ENCODE measurements at places on chromosomes 2 and 18.

- H3K4me3 ChIP-seq = no peak overlapping the region
- H3K36me3 ChIP-seq = no peaks in the 10 kb centered on the region
- peak overlapping the region; percentile 99 for H3K27ac ChIP-seq
- H3K4me1 ChIP-seq = peaks cover 3% of the 10 kb centered on the region
- H3K27me3 ChIP-seq = no peaks in the 10 kb centered on the region
These were observed 439.3 kb upstream of the MAP2 start for GRCh38 chr2:208984376-208985090.

DNA sequence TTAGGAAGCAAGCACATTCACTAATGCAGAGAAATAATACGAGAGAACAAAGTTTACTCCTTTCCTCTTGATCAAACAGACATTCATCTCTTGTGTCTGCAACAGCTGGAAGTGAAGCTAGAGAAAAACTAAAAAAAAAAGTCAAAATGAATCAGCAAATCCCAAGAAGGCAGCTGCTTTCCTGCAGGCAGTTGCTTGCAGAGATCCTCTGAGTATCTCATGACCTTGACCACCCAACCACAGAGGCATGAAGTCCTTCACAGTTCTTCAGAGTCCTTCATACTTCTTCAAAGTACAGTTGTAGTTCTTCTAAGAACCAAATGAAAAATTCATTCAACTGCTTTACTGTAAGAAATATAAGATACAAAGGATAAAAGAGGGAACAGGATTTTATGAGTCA lies 97.2 kb upstream of the ACVR1C start:
- no peak overlapping the region for H3K27ac ChIP-seq
- DNase-seq = no peak
- H3K36me3 ChIP-seq = no peaks in the 10 kb centered on the region
- no peaks in the 10 kb centered on the region for H3K27me3 ChIP-seq
- H3K4me1 ChIP-seq = no peaks in the 10 kb centered on the region
- H3K4me3 ChIP-seq = no peak overlapping the region

DNA sequence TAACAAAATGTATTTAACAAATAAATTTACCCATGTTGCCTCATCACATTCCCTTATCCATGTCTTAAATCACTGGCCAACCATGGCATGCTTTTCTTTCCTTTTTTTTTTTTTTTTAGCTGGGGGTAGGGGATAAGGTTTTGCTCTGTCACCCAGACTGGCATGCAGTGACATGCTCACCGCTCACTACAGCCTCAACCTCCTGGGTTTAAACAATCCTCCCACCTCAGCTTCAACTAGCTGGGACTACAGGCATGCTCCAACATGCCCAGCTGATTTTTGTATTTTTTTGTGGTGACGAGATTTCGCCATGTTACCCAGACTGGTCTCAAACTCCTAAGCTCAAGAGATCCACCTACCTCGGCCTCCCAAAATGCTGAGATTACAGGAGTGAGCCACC lies 266.4 kb downstream of the THSD7B start:
- no peak overlapping the region for H3K27ac ChIP-seq
- H3K36me3 ChIP-seq = no peaks in the 10 kb centered on the region
- no peaks in the 10 kb centered on the region for H3K4me1 ChIP-seq

DNA sequence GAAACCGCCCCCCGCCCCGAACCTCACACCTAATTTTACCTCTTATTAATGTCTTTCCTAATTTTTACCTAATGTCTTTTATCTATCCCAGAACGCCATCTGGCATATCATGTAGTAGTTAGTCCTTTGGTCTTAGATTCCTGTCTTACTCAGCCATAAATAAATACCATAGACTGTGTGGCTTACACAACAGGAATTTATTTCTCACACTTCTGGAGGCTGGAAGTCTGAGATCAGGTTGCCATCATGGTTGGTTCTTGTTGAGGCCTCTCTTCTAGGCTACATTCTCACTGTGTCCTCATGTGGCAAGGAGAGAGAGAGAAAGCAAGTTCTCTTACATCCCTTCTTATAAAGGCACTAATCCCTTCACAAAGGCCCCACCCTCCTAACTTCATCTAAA lies 46.8 kb downstream of the RHBDD1 start:
- no peak overlapping the region for H3K4me3 ChIP-seq
- H3K27me3 ChIP-seq = no peaks in the 10 kb centered on the region
- DNase-seq = no peak
- no peak overlapping the region for H3K27ac ChIP-seq
- H3K36me3 ChIP-seq = peaks cover 2% of the 10 kb centered on the region

DNA sequence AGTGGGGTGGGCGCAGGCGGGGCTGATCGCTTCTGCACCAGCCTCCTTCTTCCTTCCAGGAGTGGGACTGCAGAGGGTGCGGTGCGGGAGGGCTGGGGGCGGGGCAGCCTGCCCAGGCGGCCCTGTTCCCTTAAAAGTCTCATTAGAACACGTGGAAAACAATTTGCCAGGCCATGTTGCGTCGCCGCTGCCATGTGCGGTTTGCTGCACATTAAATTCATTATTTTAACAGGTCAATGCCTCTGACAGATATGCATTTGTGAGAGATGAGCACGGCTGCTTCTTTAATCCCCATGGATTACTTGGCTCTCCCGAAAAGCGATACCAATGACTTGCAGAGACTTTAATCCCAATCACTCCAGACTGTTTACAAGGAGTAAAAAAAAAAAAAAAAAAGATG lies 139.0 kb downstream of the CELF4 start:
- peaks cover 9% of the 10 kb centered on the region for H3K4me1 ChIP-seq
- H3K27me3 ChIP-seq = no peaks in the 10 kb centered on the region
- no peak overlapping the region for H3K27ac ChIP-seq
- DNase-seq = no peak
- no peak overlapping the region for H3K4me3 ChIP-seq
- H3K36me3 ChIP-seq = no peaks in the 10 kb centered on the region

DNA sequence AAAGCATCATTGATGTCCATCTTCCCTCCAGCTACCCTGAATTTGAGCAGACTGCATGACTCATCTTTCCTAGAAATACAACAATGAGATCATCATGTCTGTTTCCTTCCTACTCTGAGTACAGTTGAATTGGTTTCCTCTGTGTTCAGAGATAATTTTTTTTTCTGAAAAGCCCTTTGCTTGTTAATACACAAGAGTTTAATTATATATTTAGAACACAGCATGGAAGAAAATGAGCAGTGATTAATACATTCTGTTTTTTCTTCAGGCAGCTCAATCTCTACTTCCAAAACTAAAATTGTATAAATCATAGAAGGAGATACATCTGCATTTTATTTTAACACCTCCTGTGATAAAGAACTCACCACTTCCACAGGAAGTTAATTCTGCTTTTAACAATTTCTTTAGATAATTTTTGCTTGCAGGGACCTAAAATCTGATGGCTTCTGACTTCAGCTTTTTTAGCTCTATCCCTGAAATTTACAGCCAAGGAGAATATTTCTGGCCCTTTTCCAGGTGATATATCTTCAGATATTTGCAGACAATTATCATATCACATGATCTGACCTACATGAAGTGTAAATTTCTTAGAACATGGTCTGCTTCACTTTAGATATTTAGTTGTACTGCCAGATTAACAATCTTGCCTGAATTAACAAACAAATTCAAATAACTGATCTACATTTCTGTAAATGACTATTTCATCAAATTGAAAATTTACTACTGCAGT lies 249.0 kb downstream of the TRIB2 start:
- DNase-seq = no peak
- no peak overlapping the region for H3K27ac ChIP-seq
- H3K4me1 ChIP-seq = peaks cover 3% of the 10 kb centered on the region
- H3K36me3 ChIP-seq = no peaks in the 10 kb centered on the region
- no peak overlapping the region for H3K4me3 ChIP-seq

DNA sequence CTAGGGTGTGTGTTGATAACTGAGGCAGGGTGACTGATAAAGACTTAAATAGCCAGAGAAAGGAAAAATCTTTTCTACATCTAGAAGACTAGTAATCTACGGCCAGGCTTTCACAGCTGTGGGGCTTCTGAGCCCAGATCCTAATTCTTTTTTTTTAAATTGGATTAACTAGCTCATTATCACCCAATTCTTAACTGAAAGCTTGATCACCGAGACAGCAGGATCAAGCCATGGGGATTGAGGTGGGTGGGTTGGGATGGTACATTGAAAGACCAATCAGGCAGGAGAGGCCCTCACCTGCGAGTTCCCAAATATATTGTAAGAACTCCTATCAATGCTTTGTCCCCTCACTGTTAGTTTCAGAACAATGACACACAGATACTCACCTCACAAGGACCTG lies 20.0 kb upstream of the NFE2L2 start:
- no peak overlapping the region for H3K4me3 ChIP-seq
- no peaks in the 10 kb centered on the region for H3K36me3 ChIP-seq
- no peak overlapping the region for H3K27ac ChIP-seq
- no peak for DNase-seq
- H3K4me1 ChIP-seq = no peaks in the 10 kb centered on the region

- no peak overlapping the region for H3K27ac ChIP-seq
- H3K36me3 ChIP-seq = no peaks in the 10 kb centered on the region
- no peaks in the 10 kb centered on the region for H3K4me1 ChIP-seq
- no peak overlapping the region for H3K4me3 ChIP-seq
- no peaks in the 10 kb centered on the region for H3K27me3 ChIP-seq
- no peak for DNase-seq
These were observed 54.8 kb downstream of the KCNS3 start for GRCh38 chr2:17933256-17933655.

DNA sequence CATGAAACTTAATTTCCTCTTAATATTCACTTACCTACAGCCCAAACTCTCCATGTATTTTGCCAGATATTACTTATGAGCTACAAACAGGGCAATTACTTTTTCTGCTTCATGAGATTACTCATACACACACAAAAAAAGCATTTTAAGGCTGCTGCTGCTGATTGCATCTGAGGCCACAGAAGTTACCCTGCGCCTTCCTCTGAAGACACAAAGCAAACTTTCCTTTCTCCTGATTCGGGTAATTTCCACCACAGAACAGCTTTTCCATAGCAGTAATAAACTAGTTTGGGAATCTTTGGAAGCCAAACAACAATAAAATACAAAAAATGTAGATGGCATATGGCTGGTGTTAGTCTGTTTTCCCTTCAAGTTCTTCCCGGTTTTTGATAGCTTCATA lies 6.2 kb downstream of the TTC32 start:
- no peak overlapping the region for H3K4me3 ChIP-seq
- H3K4me1 ChIP-seq = peaks cover 4% of the 10 kb centered on the region
- no peaks in the 10 kb centered on the region for H3K36me3 ChIP-seq
- no peak for DNase-seq
- H3K27me3 ChIP-seq = no peaks in the 10 kb centered on the region

DNA sequence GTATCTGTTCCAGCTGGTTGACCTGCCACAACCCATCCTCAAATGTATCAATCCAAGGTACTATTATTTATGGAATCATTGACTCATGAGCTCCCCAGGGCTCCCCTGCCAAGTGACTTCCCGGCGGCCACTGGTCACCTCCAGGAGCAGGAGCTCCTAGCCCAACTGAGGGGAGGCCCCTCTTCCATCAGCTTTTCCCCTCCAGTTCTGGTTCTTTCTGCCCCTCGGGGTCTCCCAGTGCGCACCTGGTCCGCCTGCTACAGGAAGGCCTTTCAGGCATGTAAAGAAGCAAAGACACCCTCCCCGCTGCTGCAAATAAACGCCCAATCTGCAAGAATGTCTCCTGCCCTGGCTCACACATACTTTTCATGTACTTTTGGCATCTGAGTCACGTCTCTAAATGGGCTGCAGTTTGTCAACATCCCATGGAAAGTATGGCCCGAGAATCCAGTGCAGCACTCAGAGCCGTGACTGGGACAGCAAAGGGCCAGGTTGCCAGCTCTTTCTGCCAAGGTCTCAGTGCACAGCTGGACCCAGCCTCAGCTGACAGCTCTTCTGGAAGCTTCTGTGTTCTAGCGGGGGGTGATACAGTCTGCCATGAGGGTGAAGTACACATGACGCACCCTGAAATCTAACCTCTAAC lies 41.4 kb downstream of the KLHL29 start:
- peaks cover 57% of the 10 kb centered on the region for H3K4me1 ChIP-seq
- peak overlapping the region; percentile 77 for H3K27ac ChIP-seq
- H3K4me3 ChIP-seq = no peak overlapping the region
- H3K27me3 ChIP-seq = no peaks in the 10 kb centered on the region
- peak; percentile 83 for DNase-seq

DNA sequence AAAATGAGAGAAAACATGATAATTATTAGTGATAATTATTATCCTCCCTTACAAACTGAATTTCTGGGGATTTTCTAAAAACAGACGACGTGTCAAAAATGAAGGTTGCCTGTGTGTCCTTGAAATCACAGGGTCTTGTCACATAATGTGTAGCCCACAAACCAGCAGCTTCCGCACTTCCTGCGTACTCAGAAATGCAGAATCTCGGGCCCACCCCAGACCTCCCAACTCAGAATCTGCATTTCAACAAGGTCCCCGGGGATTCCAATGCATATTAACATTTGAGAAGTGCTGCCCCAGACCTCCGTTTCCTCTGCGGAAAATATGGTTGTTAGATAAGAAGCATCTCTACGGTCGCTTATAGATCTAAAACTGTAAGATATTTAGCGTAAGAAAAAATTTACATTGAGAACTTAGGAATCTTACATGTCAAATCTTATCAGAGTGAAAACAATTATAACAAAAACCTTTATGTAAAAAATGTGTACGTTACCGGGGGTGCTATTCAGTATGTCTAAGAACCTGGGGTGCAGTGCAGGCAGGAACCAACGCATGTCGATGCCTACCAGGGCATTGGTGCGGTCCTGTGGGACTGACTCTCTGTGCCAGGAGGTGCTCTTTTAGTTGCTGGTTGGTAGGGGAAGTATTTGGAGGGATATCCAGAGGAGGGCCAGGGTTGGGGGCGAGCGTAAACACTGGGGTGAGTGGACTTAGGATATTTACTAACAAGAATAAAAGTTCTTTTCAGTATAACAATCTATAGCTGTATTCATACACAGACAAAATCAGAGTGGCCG lies 15.2 kb downstream of the CDKL4 start:
- DNase-seq = no peak
- peaks cover 3% of the 10 kb centered on the region for H3K4me1 ChIP-seq
- H3K27me3 ChIP-seq = no peaks in the 10 kb centered on the region
- H3K4me3 ChIP-seq = no peak overlapping the region
- H3K36me3 ChIP-seq = no peaks in the 10 kb centered on the region

GRCh38 chr18:70499218-70499691 lies 210.4 kb downstream of the SOCS6 start:
- no peaks in the 10 kb centered on the region for H3K27me3 ChIP-seq
- no peaks in the 10 kb centered on the region for H3K4me1 ChIP-seq
- no peaks in the 10 kb centered on the region for H3K36me3 ChIP-seq
- no peak overlapping the region for H3K4me3 ChIP-seq

DNA sequence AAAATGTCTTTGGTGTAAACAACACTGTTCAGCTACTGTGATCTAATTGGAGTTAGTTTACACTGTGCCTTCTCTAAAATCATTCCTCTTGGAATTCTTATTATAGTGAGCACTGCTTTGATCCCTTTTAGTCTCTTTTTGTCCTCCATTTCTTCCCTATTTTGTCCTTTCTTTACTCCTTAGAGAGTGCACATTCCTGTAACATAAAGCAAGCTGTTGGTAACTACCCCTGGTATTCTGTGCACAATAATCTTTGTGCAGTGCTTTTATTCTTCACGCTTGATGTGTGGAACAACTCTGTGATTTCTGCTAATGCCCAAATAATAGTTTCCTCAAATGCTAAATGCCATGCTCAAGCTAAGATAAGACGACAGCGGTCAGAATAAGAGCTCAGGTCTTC lies 401.5 kb downstream of the DPP10 start:
- H3K27ac ChIP-seq = no peak overlapping the region
- no peak for DNase-seq
- H3K4me1 ChIP-seq = no peaks in the 10 kb centered on the region
- no peaks in the 10 kb centered on the region for H3K36me3 ChIP-seq
- H3K27me3 ChIP-seq = no peaks in the 10 kb centered on the region

Measured in trophoblast cell (in vitro differentiated cells and primary cell).